Right renal pelvis (tissue), 4 donors: ENCODE measurements at places on chromosomes 7 and 10.

- no peak for DNase-seq
Observed at GRCh38 chr7:102450242-102450641, 14.4 kb downstream of the ALKBH4 start.

- DNase-seq: no peak
Observed at GRCh38 chr10:184911-185310, 49.7 kb downstream of the ZMYND11 start.

GRCh38 chr7:41536122-41536872 is 166.6 kb downstream of the INHBA start:
- no peak for DNase-seq

- peak; percentile 45 for DNase-seq
Observed at GRCh38 chr7:85184599-85185423, 2.0 kb downstream of the SEMA3D start.

- DNase-seq: no peak
Observed at GRCh38 chr7:112297681-112298080, 91.2 kb downstream of the ZNF277 start.

- no peak for DNase-seq
Observed at GRCh38 chr7:144869082-144869481, 33.2 kb upstream of the TPK1 start.

GRCh38 chr10:1278306-1278705 is 222.1 kb downstream of the WDR37 start:
- no peak for DNase-seq

DNA sequence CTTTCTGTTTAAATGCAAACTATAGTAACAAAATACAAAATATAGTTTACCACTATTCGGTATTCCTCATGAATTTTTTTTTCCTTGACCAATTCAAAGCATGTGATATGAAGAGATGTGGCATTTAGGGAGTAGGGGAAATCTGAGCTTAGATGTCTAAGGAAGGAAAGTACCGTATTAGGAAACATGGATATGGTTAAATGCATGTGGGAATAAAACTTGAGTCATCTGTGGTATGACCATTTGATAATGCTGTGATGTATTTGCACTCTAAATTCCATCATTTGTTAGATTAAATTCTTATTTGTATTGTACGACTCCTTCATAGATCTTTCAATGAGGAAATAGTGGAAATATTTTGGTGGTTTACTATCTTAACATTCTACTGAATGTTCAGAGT is 19.7 kb downstream of the AHR start:
- no peak for DNase-seq

GRCh38 chr7:140010194-140010895 is 52.4 kb downstream of the PARP12 start:
- DNase-seq: no peak

GRCh38 chr10:43231523-43232078 is 35.3 kb downstream of the RASGEF1A start:
- DNase-seq: no peak

DNA sequence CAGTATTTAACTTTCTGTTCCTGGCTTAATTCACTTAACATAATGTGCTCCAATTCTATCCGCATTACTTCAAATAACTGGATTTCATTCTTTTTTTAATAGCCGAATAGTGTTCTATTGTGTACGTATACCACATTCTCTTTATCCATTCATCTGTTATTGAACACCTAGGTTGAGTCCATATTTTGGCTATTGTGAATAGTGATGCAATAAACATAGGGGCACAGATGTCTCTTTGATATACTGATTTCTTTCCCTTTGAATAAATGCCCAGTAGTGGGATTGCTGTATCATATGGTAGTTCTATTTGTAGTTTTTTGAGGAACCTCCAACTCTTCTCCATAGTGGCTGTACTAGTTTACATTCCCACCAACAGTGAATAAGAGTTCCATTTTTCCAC is 25.5 kb upstream of the TSPAN33 start:
- no peak for DNase-seq

- no peak for DNase-seq
Observed at GRCh38 chr10:36837416-36837815, 288.0 kb upstream of the ANKRD30A start.

DNA sequence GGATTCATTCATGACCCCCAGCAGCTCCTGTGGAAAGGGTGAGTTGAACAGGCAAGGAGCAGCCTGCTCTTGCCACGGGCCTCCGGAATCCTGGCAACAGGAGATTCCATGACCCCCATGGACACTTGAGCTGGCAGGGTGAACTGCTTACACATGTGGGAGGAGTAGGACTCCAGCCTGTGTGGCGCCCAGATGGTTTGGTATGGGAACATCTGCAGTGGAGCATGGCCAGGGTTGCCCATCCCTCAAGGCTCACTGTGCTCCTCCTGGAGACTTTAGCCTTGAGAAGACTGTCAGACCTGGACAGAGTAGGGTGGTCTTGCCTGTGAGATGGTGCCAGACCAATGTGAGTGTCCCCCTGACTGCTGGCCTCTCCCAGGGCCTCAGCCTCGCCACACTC is 57.0 kb downstream of the HECTD2 start:
- no peak for DNase-seq

- DNase-seq: no peak
Observed at GRCh38 chr10:132075909-132076577, 10.3 kb downstream of the JAKMIP3 start.

DNA sequence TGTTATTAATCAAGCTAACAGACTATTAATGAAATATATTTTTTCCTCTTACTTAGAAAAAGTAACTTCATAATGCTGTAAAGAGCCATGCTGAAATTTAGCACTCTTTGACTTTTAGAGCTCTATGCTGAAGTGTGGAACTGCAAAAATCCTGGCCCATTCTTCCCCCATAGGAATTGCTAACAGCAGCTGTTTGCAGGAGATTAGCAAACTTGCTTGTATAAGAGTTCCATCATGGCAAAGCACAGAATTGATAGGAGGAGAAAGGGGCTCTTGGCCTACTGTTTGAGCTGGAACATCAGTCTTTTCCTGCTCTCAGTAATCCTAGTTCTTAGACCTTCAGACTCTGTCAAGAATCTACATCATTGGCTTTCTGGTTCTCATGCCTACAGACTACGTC is 18.3 kb upstream of the GNAT3 start:
- no peak for DNase-seq

GRCh38 chr10:93589648-93590562 is 11.1 kb downstream of the RBP4 start:
- DNase-seq: no peak

DNA sequence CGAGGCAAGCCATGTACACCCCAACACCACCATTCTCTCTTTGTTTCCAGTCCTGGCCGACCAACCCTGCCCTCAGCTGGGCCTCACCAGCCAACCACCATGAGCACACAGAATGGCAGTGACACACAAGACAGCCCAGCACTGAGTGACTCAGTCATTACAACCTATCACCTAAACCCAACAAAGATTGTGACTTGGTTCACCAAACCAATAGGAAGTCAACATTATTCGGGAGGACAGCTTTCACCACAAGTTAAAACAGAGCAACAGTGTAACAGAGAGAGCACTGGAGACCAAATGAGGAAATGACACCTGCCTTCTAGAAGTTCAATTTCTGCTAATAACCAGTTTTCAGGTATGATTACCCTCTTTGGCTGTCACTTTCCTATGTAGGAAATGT is 72.1 kb downstream of the DNMBP start:
- no peak for DNase-seq

DNA sequence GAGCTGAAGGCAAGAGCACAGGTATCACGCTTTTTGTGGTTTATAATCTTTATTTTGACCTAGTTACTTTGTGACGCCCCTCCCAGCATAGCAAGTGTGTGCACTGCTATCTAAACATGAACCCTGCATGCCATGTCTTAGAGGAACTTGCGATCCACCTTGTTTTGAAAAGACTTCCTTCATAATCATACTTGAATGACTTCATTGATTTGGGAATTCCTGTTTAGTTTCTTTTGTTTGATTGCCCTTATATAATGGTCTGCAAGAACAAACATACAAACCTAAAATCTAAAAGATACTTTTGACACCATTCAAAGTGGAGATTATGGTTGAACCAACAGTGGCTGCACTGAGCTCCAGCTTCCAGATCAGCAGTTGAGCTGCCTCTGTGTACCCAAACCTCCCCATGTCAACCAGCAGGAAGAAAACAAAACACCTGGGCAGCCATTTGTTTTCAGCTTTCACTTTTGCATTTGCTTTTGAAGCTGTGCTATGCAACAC is 132.6 kb downstream of the CELF2 start:
- no peak for DNase-seq

DNA sequence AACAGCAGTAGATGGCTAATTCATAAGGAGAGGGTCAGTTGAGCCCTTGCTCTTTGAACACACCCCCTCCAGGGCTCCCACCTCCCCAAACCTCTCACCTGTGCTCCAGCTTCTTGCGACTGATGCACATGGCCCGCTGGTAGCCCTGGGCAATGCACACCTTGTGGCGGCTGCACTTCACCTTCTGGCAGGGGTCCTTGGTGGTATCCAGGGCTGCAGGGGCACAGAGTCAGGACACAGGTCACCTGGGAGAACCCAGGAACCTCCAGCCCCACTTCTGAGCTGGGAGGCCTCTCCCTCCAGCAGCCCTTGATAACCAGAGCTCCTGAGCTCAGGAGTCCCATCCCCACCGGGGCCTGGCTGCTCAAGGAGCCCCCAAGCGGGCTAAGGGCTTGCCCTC is 16.3 kb downstream of the SPOCK2 start:
- DNase-seq: no peak
